ENCODE measurements at places on chromosomes 4 and X.

GRCh38 chrX:136047969-136048368, 62.7 kb downstream of the SLC9A6 start:
- DNase-seq = no peak

DNA sequence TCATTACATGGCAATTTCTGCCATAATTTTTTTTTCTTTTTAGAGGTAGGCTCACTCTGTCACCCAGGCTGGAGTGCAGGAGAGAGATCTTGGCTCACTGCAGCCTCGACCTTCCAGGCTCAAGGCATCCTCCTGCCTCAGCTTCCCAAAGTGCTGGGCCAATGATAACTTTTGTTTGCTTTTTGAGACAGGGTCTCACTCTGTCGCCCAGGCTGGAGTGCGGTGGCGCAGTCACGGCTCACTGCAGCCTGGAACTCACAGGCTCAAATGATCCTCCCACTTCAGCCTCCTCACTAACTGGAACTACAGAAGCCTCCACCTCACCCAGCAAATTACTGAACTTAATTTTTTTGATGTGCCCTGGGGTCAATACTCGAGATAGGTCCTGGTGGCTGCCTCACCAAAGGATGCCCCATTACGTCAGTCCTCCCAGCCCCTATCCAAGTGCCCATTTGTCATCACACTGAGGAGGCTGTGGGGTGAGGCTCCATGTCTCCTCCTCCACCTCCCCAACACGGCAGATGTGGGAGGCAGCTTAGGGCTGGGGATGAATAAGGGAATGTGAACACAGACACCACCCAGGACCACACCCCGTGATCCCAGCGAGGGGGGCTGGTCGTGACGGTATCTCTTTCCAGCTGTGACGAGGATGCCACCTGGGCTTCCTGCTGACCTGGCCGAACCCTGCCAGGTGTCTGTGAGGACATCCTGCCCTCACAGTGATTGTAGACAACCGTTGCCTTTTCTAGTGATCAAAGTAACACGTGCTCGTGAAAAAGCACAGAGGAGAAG, 12.4 kb upstream of the NKX1-1 start:
- no peak for DNase-seq

DNA sequence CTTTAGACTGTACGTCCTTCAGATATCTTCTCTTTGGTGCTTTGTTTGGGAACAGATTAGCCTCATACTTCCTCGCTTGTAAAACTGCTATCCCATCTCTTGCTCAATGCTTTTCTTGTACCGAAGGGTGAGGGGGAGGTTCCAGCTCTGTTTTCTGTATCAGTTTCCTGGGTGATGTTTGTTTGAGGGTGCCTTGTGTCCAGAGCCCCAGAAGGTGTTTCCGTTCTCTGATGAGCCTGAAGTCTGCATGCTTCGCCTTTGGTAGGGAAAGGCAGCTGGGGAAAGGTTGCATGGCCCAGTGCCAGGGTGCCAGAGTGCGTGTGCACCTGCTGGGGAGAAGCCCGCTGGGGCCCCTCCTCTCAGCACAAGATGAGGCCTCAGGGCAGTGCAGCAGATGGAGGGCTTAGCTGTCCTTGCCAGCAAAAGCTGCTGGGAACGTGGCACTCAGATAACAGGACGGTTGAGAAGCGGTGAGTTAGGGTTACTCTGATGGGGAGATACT, 73.7 kb downstream of the TBL1X start:
- no peak for DNase-seq

GRCh38 chr4:71009890-71010588, 16.6 kb downstream of the DCK start:
- DNase-seq = no peak

DNA sequence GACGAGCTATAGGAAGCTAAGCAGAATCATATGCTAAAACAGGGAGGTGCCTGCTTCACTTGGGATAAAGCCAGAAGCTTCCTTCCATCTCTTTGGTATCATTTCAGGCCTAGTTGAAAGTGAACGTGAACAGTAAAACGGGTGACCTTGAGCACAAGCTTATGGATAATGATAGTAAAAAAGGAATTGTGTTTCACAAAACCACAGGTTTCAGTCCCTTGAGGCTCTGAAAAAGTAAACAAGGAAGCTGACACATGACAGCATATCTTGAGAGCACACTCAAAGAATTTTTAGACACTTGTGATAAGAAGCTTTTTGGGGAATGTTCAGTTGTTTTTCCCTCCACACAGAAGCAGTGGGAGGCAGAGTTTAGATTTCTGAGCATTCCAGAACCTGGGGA, 286.1 kb downstream of the DCHS2 start:
- DNase-seq = no peak

DNA sequence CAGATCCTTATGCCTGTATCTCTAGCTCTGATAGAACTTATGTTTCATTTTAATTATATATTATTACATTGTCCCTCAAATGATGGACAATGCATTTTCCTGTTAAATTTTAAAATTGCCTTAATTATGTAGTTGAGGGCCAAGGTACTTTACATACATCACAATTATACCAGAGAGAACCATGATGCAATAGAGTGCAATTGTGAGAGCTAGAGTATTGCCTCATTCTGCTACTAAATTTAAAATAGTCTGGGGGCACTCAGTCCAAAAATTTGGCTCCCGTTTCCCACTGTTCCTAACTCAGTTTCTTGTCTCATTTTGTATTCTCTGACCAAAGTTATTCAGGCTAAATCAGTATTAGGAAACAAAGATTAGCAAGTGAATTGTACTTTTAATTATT, 378.5 kb upstream of the ZFP42 start:
- DNase-seq = no peak

- no peak for DNase-seq
Measured at GRCh38 chr4:90889171-90889570, 762.0 kb downstream of the CCSER1 start.

GRCh38 chr4:55032788-55033187, 92.6 kb downstream of the KDR start:
- DNase-seq = no peak

GRCh38 chr4:137367620-137368019, 164.7 kb downstream of the PCDH18 start:
- DNase-seq = no peak

GRCh38 chr4:110754716-110755115, 131.8 kb upstream of the PITX2 start:
- DNase-seq = no peak

GRCh38 chr4:126752126-126752525, 880.6 kb upstream of the INTU start:
- DNase-seq = no peak

DNA sequence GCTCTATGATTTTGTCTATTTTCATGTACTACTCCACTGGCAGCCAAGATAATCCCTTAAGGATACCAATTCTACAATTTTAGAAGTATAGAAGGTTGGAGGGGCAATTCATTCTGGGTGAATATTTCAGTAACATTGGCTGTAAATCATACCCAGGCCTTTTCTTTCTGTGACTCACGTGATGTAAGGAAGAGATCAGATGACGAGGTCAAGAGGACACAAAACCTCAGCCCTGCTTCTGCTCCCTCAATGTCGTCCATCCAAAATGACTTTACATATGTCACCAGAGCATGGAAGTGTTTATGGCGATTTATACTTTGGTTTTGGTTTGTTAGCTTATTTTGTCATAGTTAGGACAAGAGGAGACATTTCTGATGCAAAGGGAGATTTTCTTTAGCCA, 70.7 kb upstream of the SLC4A4 start:
- DNase-seq = no peak

DNA sequence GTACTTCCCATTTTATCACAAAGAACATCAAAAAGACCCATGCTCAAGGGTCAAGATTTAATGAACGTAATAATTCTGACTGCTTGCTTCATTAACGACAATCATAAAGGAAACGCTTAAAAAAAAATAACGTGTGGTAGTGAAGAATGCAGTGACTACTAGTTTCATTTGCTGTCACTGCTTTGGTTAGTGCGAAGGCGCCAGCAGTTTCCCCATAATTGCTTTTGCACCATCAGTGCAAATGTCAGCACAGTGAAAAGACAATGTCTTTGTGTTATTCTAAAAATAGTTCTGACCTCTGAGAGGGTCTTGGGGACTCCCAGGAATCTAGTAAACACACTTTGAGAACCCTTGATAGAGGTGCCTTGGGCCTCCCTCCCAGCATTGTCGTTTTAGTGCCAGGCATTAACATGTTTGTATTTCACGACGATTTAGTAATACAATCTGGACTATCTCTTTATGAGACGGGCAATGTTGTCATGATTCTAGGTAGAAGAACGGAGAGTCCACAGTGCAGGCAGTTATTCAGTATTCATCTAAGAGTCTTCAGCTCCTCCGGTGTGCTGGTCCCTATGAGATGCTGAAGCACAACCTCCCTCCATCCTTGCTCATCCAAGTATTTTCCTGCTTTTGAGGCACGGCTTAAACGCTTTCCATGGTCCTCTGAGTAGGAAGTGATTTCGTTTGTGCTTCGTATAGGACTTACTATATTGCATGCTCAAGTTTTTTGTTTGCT, 71.0 kb downstream of the AFF1 start:
- DNase-seq = no peak

- no peak for DNase-seq
Measured at GRCh38 chr4:101141855-101142254, 205.5 kb downstream of the PPP3CA start.

- no peak for DNase-seq
Measured at GRCh38 chr4:34854451-34854850, 1389.9 kb downstream of the ARAP2 start.

- DNase-seq = no peak
Measured at GRCh38 chrX:5015451-5015850, 1213.2 kb downstream of the NLGN4X start.

GRCh38 chr4:146288193-146288592, 73.9 kb downstream of the REELD1 start:
- DNase-seq = no peak

- no peak for DNase-seq
Measured at GRCh38 chr4:82421796-82422560, 8.3 kb downstream of the HNRNPDL start.

- DNase-seq = no peak
Measured at GRCh38 chr4:147844781-147845180, 112.9 kb downstream of the ARHGAP10 start.

- DNase-seq = no peak
Measured at GRCh38 chr4:78618436-78618835, 66.9 kb downstream of the ANXA3 start.

DNA sequence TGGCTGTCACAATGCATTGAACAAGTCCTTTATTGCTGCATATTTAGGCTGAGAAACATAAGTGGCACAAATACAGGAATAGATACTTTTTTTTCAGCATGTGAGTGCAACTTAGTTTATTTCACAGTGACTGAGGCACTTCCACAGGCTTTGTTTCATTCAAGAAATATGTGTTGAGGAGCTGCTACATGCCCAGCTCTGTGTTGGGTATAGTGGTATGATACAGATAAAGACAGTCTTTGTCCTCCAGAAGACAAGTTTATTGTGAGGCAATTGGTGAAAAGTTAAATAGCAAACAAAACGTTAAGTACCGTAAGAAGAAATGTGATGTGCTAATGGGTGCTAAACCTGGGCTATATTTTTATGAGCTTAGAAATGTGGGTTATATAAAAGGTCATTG, 186.4 kb downstream of the SPRY1 start:
- no peak for DNase-seq

DNA sequence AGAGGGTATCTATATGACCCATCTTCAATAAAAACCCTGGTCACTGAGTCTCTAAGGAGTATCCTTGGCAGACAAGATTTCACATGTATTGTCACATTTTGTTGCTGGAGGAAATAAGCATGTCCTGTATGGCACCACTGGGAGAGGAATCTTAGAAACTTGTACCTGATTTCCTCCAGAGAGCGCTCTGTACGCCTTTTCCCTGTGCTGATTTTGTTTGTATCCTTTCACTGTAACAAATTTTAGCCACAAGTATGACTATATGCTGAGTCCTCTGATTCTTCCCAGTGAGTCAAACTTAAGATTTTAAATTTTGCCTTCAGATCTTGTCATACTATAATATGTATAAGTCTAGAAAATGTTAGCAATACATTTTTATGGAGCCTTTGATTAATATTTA, 102.8 kb downstream of the ITIH6 start:
- no peak for DNase-seq

DNA sequence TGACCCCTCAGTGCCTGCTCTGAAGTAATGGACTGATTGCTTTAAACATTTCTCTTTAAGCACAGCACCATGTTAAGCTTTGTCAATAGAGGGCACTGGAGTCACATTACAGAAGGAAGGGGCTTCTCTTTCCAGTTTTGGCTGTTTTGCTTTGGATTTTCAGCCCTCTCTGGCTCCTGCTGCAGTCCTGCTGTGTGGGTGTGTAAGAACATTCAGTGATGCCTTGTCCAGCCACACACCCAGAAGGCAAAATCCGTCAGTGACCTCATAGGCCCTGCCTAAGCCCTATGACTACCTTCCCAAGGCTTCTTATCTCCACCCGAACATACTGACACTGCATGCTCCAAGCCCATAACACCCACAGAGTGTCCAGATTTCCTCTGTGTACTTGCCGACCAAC, 215.3 kb upstream of the CTSO start:
- DNase-seq = no peak

DNA sequence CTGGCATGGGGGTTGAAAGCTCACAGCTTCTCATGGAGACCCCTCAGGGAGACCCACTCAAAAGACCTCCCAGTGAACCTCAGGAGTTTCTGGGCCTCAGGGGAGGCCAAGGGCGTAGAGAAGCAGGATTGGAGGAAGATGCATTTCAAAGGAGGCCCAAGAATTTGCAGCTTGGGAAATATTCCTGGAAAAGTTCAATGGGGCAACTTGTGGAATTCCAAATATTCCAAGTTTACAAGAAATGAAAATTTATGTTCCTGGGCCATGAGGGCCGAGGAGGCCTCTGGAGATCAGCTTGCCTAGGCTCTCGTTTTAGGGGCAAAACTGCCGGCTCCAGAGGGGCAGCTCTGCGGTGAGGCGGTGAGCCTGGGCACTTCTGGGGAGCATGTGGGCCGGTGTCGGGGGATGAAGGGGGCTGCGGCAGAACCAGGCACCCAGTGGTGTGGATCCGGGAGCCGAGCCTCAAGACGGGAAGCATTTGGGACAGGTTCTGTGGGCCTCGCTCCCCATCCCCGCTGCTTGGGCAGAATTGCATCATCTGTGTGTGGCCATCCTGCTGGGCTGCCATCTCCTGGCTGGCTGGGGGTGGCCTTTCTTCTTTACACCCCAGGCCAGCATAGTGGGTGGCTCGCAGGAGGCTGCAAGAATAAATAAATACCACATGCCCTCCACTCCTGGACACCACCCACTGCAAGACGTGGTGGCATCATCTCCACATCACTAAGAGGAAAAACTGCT, 54.6 kb upstream of the GPR78 start:
- DNase-seq = no peak

DNA sequence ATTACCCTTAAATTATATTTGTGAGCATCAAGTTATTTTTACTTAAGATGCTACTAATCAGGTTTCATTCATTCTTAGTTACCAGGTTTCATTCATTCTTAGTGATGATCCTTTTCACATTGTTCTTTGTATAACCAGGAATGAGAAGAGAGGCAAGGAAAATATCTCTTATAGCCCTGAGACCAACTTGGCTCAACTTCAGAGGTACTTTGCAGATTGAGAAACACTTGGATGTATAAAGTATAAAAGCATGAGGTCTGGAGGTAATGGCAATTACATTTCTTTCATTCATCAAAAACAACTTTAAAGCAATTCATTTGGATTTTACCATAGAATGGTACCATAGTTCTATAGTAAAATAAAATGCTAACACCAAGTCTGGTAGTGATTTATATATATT, 231.0 kb downstream of the PRDM5 start:
- no peak for DNase-seq
